ENCODE measurements at places on chromosomes 3 and 15.
A peak's percentile ranks its signal among the peaks of the same experiment; 100 is the strongest.

DNA sequence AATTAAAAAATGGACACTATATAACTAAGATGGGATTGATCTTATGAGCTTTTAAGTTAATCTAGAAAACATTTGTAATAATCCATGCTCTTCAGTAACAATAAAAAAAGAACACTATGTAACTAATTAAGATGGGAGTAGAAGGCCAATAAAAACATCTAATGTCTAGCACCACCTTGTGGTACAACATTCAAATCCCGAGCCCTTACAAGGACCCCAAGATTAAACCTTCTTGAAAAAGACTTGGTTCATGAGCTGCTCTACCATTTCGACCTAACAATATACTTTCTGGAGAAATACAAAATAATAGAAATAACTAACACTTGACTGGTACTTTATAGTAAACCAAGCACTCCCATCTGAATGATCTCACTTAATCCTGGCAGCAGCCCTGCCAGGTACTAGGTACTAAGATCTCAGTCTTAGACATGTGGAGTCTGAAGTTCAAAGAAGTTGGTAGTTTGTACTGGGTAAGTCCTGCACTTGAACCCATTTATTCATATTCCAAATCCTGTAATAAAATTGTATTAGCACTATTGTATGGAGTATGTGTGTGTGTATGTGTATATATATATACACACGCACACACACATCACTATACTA lies 21.8 kb downstream of the METTL6 start:
- DNase-seq, result peak; percentile 10

DNA sequence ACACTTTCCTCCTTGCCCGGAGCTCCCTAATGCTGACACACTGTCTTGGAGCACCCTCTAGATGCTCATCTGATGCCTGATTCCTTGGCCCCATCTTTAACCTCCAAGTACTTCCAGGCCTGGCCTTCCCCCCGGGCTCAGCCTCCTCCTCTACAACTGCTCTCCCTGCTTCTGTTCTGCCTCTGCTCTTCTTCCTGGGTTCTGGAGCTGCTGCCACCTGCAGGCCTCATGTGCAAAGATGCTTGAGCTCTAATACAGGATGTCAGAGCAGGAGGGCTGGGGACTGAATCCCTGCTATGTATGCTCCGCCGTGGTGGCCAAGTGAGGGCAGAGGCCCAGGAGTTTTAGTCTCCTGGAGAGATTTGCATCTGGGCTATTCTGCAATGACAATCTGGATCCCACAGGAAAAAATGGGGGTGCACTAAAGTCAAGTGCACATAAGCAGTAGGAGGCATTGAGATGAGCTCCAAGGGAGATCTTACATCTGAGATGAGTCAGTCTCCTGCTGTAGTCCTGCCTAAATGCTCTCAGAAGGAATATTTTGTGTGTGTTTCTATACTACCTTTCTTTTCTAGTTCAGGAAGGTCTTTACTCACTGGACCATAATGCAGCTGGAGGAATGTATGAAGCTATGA lies 296.3 kb downstream of the UACA start:
- DNase-seq, result peak; percentile 48

- no peak for DNase-seq
Observed at GRCh38 chr15:33311312-33311971, 675 bp downstream of the RYR3 start.

GRCh38 chr15:100734586-100734985 lies 132.2 kb downstream of the ASB7 start:
- DNase-seq, result no peak

- DNase-seq, result no peak
Observed at GRCh38 chr15:43361313-43361903, 9.4 kb downstream of the ZSCAN29 start.

GRCh38 chr3:147129665-147130064 lies 276.7 kb downstream of the ZIC4 start:
- DNase-seq, result no peak

- no peak for DNase-seq
Observed at GRCh38 chr15:29570948-29571791, 251.1 kb downstream of the TJP1 start.

Data from CD4-positive, alpha-beta T cell treated with Interferon gamma for 1 hour (primary cell).